Left renal pelvis (tissue), 4 donors: ENCODE measurements at places on chromosomes 7 and 10.

DNA sequence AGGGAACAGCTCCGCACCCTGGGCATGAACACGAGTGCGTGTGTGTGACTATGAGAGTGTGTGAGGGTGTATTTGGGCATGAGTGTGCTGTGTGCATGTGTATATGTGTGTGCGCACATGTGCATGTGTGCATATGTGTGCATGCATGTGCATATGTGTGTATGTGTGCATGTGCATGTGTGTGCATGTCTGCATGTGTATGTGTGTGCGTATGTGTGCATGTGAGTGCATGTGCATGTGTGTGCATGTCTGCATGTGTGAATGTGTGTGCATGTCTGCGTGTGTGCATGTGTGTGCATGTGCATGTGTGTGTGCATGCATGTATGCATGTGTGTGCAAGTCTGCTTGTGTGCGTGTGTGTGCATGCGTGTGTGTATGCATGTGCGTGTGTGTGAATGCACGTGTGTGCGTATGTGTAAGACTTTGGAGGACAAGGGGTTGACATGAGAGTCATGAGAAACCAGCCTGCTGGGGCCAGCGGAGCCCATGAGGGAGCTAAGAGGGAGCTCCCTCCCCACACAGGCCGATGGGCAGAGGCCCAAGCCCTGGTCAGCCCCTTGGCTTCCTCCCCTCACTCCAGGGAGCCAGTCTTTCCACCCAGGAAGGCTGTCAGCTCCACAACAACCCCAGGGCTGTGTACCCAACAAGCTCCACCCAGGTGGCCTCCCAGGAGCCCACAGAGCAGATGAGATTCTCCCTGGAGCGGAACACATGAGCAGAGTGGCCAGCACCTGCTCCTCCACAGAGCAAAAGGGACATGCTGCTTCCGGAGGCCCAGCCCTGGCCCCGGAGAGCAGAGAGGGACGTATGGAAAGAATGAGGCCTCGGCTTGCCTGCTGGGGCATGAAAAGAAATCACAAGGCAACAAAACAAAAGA, 142.5 kb upstream of the PPP2R2D start:
- DNase-seq = no peak

- no peak for DNase-seq
Measured at GRCh38 chr10:15262036-15262713, 93.7 kb upstream of the NMT2 start.

- no peak for DNase-seq
Measured at GRCh38 chr10:94003488-94003887, 9.8 kb downstream of the PLCE1 start.

- DNase-seq = no peak
Measured at GRCh38 chr7:69526570-69526969, 71.7 kb upstream of the AUTS2 start.

- DNase-seq = no peak
Measured at GRCh38 chr10:17278607-17279240, 50.7 kb downstream of the VIM start.

- no peak for DNase-seq
Measured at GRCh38 chr10:108385963-108386362, 1221.5 kb upstream of the SORCS1 start.

- no peak for DNase-seq
Measured at GRCh38 chr10:8462565-8462964, 408.1 kb downstream of the GATA3 start.

- DNase-seq = no peak
Measured at GRCh38 chr7:91780521-91780920, 100.0 kb downstream of the MTERF1 start.
